ENCODE measurements at places on chromosomes 4 and X. TPM values are rescaled to one million over a fixed set of nuclear protein-coding genes. Genes with fewer than 3 reads are reported as not detected.

- H3K36me3 ChIP-seq, result no peaks in the 10 kb centered on the region
- H3K27ac ChIP-seq, result no peak overlapping the region
- no peak overlapping the region for H3K4me3 ChIP-seq
- peaks cover 4% of the 10 kb centered on the region for H3K4me1 ChIP-seq
- H3K27me3 ChIP-seq, result no peaks in the 10 kb centered on the region
These were observed 304.5 kb upstream of the DIPK2B start for GRCh38 chrX:45505214-45505613.

DNA sequence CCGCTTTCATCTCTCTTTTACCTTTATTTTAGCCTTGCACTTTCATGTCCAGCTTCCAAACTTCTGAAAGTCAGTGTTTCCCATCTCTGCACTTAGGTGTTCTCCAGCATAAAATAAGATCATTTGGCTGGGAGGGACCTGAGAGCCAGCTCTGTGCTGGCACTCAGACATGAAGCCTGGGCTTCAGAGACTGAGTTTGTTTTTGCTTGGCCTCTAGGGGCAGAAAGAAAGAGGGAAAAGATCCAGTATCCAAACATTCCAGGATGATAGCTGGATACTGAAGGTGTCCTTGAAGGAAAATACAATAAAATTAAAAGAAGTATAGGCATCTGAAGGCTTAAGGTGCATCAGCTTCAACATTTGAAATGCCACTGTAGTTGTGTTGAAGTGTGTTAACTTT, 202.4 kb upstream of the ZIC3 start:
- no peak for DNase-seq
- H3K27ac ChIP-seq, result no peak overlapping the region
- no peaks in the 10 kb centered on the region for H3K4me1 ChIP-seq
- no peaks in the 10 kb centered on the region for H3K36me3 ChIP-seq

Gene SSX4B
- polyA plus RNA-seq, result not detected

Gene SNCA
- 38.8 TPM for polyA plus RNA-seq

Gene CTAG1B
- 0.15 TPM for polyA plus RNA-seq

Measured in ovary (tissue), 10 donors.